ENCODE measurements at places on chromosomes 16 and 17. TPM values are rescaled to one million over a fixed set of nuclear protein-coding genes. Genes with fewer than 3 reads are reported as not detected.

Gene GNAO1
- 15.4 TPM for total RNA-seq

Gene GRIN2A
- total RNA-seq, result 2.4 TPM

DNA sequence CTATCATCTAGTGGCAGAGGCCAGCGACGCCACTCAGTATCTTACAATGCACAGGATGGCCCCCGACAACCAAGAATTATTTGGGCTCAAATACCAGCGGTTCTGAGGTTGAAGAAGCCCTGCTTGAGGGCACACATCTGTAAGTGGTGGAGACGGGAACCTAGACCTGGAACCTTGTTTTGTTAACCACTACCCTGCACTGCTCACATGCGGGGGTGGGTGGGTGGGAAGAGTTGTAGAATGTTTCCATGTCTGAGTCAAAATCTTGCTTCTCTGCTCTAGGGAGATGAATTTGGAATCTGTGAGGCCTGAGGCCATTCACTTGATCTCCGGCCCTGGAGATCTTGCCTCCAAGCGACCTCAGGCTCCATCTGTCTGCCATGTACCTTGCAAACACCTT, 44.1 kb downstream of the ABCC1 start:
- DNase-seq, result no peak
- H3K36me3 ChIP-seq, result no peaks in the 10 kb centered on the region
- peaks cover 58% of the 10 kb centered on the region for H3K4me1 ChIP-seq
- H3K27me3 ChIP-seq, result no peaks in the 10 kb centered on the region
- peak overlapping the region; percentile 69 for H3K27ac ChIP-seq

DNA sequence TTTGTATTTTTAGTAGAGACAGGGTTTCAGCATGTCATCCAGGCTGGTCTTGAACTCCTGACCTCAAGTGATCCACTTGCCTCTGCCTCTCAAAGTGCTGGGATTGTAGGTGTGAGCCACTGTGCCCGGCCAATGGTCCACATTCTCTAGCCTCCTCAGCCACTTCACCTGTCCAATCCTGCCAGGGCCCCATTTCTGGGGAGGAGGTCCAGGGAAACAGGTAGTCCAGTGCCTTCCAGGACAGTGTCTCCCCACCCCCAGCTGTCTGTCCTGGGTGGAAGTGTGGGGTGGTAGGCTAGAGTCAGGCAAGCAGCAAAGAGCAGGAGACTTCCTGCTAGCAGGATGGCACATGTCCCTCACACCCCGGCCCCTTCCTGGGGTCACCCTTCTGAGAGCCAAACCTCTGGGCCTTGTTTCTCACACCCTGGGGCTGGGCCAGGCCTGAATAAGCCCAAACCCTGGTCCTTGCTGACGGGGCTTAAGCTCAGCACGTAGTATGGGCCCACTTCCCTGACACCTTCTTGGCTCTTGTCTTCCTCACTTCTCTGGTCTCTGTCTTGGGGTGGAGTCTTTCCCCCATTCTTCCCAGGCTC, 5.0 kb downstream of the FHOD1 start:
- peak overlapping the region; percentile 98 for H3K27ac ChIP-seq
- no peak overlapping the region for H3K4me3 ChIP-seq
- peaks cover 27% of the 10 kb centered on the region for H3K36me3 ChIP-seq

- no peaks in the 10 kb centered on the region for H3K36me3 ChIP-seq
- H3K27me3 ChIP-seq, result no peaks in the 10 kb centered on the region
- H3K4me1 ChIP-seq, result peaks cover 21% of the 10 kb centered on the region
- peak overlapping the region; percentile 85 for H3K27ac ChIP-seq
These were observed 31.7 kb downstream of the SOCS1 start for GRCh38 chr16:11224096-11224893.

GRCh38 chr17:77374170-77374936, 233.6 kb downstream of the SEC14L1 start:
- peak overlapping the region; percentile 98 for H3K4me3 ChIP-seq
- peak; percentile 87 for DNase-seq
- H3K36me3 ChIP-seq, result no peaks in the 10 kb centered on the region
- peaks cover 98% of the 10 kb centered on the region for H3K4me1 ChIP-seq
- H3K27ac ChIP-seq, result peak overlapping the region; percentile 98
- no peaks in the 10 kb centered on the region for H3K27me3 ChIP-seq
